ENCODE measurements at places on chromosomes 3 and 15.

DNA sequence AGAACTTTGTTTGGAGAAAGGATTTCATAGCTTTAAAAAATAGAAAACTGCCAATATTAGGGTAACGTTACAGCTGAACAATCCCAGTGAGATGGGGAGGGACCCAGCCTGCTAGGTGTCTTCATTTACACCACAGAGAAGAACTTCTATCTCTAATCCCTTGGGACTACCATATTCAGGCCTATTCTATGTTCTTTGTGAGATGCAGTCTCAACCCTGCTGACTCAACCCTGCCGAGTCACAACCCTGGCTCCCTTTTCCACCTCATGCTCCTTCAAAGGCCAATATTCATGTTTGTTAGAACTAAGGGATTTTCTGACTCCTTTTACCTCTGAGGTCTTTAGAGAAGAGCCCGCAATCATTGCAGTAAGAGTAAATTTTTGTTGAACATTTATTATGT, 350.5 kb downstream of the EPHB1 start:
- no peak for DNase-seq

GRCh38 chr3:159131376-159131775, 329.5 kb downstream of the MFSD1 start:
- no peak for DNase-seq

DNA sequence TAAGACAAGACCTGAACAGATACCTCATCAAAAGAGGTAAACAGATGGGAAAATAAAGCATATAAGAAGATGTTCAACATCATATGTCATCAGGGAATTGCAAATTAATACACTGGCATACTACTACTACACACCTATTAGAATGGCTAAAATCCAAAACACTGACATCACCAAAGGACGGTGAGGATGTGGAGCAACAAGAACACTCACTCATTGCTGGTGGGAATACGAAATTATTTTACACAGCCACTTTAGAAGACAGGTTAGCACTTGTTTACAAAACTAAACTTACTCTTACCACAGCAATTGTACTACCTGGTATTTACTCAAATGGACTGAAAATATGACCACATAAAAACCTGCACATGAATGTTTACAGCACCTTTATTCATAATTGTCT, 119.6 kb downstream of the GSK3B start:
- no peak for DNase-seq

DNA sequence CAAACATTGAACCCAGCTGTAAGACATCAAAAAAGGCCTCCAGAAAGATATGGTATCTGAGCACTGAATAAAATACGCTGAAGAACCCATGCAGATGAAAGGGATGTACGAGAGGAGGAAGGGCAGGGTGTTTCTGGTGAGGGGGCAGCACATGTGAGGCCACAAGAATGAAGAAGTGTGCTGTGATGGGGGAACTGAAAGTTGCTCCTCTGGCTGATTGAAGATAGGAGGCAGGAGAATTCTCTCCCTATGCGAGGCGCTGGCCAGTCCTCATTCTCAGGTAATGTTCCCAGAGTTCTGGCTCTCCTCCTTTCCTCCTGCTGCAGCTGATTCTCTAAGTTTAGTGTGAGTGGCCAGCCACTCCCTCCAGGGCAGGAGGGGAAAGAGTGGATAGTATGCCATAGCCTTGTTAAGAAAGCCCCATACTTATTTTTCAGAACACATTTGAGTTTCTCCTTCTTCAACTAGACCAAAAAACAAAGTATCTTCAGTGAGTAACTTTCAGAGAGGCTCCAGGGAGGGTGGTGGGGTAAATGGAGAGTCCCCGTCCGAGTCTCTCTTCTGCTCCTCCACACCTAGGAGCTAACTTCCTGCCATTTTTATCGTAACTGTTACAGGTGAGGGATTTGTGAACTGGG, 26.9 kb upstream of the MYO1E start:
- no peak for DNase-seq

GRCh38 chr3:172244011-172244410, 204.2 kb downstream of the GHSR start:
- DNase-seq = no peak

GRCh38 chr15:58313304-58313703, 118.5 kb upstream of the LIPC start:
- DNase-seq = no peak

- DNase-seq = no peak
Observed at GRCh38 chr3:195811756-195812155, at the start of gene MUC4. MUC4 (minus strand) TSS chr3:195811929; CDS start chr3:195811817, 112 bp downstream.

GRCh38 chr3:31839144-31839917, 141.7 kb downstream of the OSBPL10 start:
- DNase-seq = no peak

DNA sequence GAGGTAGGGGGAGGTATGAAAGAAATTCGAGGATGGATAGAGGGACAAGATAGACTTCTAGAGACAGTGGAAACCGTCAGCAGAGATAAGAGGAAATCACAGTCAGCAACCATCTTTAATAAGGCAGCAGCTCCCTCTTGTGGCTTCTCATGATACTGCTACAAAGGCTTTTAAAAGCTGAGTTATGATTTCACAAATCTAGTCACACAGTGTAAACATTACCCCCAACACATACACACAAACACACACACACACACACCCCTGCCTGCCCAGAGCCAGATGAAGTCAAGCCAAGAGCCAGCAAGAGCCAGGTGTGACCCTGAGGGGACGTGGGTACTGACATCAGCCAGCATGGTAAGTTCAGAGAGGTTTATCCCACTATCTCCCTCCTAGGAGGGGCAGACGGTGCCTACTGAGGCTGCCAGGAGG, 18.9 kb upstream of the TGM5 start:
- DNase-seq = no peak

DNA sequence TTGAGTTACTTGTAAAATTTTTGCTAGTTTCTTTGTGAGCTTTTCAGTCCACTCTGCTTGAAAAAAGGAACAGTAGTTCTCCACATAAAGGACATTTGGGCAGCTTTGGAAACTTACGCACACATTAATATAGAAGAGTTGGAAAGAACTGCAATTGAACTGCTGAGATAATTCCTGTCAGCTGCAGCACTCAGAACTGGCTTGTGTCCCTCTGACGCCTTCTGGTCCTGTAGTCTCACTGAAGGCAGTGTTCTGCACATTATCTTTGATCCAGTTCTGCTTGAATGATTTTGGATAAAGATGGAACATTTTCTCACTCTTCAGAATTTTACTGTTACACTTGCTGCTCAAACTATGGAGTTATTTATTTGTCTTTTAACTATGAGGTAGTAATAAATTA, 901.9 kb downstream of the OTOL1 start:
- DNase-seq = no peak

DNA sequence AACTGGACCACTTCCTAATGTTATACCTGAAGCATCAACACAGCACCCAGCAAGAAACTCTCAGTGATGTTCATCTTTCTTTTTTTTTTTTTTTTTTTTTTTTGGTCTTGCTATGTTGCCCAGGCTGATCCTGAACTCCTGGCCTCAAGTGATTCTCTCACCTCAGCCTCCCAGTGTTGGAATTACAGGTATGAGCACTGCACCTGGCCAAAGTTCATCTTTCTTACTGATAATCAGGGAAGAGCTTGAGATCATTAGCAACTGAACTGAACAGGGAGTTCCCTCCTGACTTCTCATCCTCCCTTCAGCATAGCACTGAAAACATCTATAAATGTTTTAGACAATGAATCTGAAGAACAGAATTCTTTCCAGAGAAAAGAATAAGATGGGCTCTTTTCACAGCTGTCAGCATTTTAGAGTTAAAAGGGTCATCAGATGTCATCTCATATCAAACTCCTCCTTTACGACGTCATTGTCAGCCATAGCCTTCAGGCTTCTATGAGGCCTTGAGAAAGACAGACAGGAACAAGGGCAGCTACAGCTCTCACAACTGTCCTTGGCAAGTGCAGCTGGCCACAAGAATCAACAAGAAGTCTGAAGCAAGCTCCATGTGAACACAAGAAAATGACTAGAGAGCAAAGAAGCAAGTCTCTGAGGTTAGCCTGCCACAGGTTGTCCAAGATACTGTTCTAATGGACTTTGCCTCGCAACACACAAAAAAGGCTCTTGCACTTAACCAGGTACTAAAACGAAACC, 33.8 kb downstream of the SCAP start:
- DNase-seq = no peak

GRCh38 chr15:59746777-59747176, 57.7 kb upstream of the BNIP2 start:
- no peak for DNase-seq

GRCh38 chr15:42264795-42265194, 8.2 kb upstream of the GANC start:
- no peak for DNase-seq

DNA sequence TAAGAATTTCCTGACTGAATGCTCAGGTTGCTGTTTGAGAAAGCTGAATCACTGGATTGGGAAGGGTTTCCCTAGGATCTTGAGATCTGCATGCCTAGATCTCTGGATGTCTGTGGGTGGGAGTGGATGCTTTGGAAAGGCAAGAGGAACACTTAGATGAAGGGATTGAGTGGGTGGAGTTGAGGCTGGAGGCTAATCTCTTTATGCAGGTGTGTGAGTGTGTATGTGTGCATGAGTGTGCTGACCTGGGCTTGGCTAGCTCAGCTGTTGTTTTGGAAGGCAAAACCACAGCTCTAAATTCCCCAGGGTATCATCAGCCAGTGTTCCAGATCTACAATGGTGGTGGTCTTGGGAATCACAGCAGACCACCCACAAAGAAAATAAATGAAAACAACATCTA, 60.5 kb downstream of the CLDN1 start:
- DNase-seq = no peak

DNA sequence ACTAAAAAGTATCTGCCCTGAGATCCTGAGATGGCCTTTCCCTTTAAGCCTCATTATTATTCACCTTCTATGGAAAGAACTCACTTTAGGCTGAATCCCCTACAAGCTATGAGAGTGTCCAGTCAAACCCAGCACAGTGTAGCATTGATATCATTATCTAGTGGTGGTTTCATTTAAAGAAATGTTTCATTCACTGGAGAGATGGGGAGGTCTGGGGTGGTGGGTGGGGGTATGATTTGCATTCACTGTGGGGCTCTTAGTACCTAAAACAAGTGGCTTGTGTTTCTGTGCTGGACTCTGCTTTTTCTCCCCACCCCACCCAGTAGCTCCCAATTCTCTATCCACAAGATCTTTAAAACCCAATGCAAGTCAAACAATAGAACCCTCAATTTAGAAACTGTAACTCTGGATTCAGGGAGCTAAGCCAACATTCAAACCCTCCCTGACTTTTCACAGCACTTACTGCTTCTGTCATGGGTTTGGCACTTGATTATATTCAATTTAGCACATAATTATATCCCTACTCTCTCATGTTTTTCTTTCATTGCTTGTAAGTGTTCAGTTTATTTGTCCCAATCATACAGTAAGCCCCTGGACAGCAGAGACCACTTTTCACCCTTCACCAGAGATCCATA, 310.5 kb upstream of the THBS1 start:
- DNase-seq = no peak

DNA sequence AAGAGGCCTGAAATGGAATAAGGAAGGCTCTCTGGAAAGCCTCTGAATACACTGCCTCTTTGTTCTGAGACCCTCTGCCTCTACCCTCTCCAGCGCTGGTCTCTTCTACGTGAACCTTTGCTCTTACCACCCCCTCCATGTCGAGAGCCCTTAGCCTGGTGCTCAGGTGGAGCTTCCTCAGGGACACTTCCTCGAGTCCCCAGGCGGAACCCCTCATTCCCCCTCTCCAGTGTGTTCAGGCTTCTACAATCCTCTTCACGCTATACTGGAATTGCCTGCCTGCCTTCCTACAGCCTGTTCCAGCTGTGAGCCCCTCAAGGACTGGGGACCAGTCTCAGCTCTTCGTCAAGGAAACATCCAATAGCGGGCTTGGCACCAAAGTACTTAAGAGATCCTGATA, 7.4 kb downstream of the STIMATE start:
- no peak for DNase-seq

DNA sequence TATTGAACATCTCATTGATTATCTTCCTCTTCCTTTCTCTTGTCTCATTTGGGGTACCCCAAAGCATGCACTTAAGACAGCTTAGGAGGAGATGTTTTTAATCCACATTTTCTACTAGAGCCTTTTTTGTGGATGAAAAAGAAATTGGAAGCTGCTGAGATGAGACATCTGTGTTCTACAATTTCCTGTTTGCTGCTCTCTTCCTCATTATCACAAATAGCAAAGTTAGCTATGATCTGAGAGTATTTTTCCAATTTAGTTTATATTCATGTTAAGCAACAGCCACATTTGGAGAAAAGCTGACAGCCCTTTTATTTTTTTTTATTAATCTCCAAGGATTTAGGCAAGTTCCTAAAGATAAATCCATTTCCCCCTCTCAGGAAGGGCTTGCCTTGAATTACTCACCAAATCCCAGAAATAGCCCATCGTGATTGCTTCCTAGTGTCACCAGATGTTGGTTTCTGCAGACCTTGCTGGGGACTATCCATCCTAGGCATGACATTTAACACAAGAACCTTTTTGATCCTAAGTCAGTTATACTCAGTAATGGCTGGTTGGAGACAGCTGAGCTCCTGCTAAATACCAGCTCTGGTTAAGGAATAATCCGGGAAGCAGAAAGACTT, 70.8 kb upstream of the FILIP1L start:
- no peak for DNase-seq

DNA sequence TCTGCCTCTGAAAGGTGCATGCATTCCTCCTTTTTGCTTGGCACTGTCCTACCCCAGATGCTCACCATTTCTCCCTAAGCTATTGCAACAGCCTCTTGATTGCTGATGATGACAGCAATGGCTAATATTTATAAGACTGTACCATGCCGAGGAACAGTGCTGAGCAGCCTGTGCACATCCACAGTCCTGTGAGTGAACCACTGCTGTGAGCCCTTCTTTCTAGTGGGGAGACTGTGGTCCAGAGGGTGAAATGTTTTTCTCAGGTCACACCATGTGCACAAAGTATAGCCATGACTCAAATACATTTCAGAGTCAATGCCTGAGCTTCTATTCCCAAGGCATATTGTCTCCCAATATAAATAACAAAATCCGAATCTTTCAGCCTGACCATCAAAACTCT, 231.2 kb upstream of the LRTM1 start:
- DNase-seq = no peak

GRCh38 chr15:93585012-93585411, 496.0 kb upstream of the RGMA start:
- DNase-seq = no peak

- no peak for DNase-seq
Observed at GRCh38 chr3:18713577-18713951, 288.4 kb upstream of the SATB1 start.

DNA sequence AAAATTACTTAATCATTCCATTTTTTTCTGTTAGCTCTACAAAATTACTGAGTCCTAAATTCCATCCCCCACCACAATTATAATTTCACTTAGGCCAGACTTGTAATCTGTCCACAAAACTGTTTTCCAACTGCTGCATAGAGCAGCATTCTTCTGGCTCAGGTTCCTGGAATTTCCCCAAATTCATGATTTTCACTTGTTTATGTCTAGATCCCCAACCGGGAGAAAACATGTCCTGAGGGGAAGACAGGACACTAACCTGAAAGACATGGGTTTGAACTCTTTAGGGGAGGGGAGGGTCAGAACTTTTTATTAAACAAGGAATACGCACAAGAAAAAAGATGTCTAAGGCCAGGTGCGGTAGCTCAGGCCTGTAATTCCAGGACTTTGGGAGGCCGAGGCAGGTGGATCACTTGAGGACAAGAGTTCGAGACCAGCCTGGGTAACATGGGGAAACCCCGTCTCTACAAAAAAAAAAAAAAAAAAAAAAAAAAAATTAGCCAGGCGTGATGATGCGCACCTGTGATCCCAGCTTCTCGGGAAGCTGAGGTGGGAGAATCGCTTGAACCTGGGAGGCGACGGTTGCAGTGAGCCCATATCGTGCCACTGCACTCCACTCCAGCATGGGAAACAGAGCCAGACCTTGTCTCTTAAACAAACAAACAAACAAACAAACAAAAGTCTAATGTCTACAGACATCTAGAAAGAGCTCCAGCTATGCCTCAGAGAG, 1.5 kb downstream of the ETFA start:
- no peak for DNase-seq

- no peak for DNase-seq
Observed at GRCh38 chr3:43496740-43497375, 125.0 kb downstream of the ANO10 start.
